LHCN-M2 (cell line): ENCODE measurements at places on chromosomes 12 and 14. TPM values are rescaled to one million over a fixed set of nuclear protein-coding genes. Genes with fewer than 3 reads are reported as not detected.

TMEM132C gene
- total RNA-seq: not detected in 2 replicates

NEUROD4 gene
- total RNA-seq: not detected in 2 replicates

GLIPR1L1 gene
- not detected in 2 replicates for total RNA-seq

TPH2 gene
- not detected in 2 replicates for total RNA-seq

DGKA gene
- total RNA-seq: 56.0 and 71.4 TPM in 2 replicates

WDHD1 gene
- total RNA-seq: 25.5 and 26.4 TPM in 2 replicates

TSPAN11 gene
- total RNA-seq: 0.17 and 0.32 TPM in 2 replicates

KRT75 gene
- total RNA-seq: not detected in 2 replicates

BHLHE41 gene
- total RNA-seq: 2.4 and 4.0 TPM in 2 replicates

CD4 gene
- 0.92 TPM in 1 of 2 replicates, not detected in the other for total RNA-seq

ABCD2 gene
- total RNA-seq: 0.06 and 0.40 TPM in 2 replicates

FCF1 gene
- 29.2 and 36.1 TPM in 2 replicates for total RNA-seq

SAMD15 gene
- 1.7 and 5.0 TPM in 2 replicates for total RNA-seq

DAO gene
- total RNA-seq: not detected in 2 replicates

KCNC2 gene
- total RNA-seq: not detected in 2 replicates

FOXA1 gene
- total RNA-seq: 0.13 TPM in 1 of 2 replicates, not detected in the other

STYK1 gene
- 1.7 and 2.1 TPM in 2 replicates for total RNA-seq

CLEC2A gene
- total RNA-seq: not detected in 2 replicates

C3AR1 gene
- 1.5 and 2.1 TPM in 2 replicates for total RNA-seq

KLHL33 gene
- total RNA-seq: not detected in 2 replicates

RNU4-1 gene
- under 0.01 TPM in 1 of 2 replicates, not detected in the other for total RNA-seq

NOS1 gene
- not detected in 2 replicates for total RNA-seq

SMIM41 gene
- not detected in 2 replicates for total RNA-seq

ATL1 gene
- 12.7 and 14.9 TPM in 2 replicates for total RNA-seq
